ENCODE measurements at places on chromosomes 11 and 22.

GRCh38 chr22:40595497-40596234 is 40.9 kb downstream of the MRTFA start:
- no peak for DNase-seq

GRCh38 chr11:2550606-2550970 is 105.8 kb downstream of the KCNQ1 start:
- peak; percentile 1 for DNase-seq

- DNase-seq, result no peak
Measured at GRCh38 chr11:98736833-98737232, 283.9 kb upstream of the CNTN5 start.

DNA sequence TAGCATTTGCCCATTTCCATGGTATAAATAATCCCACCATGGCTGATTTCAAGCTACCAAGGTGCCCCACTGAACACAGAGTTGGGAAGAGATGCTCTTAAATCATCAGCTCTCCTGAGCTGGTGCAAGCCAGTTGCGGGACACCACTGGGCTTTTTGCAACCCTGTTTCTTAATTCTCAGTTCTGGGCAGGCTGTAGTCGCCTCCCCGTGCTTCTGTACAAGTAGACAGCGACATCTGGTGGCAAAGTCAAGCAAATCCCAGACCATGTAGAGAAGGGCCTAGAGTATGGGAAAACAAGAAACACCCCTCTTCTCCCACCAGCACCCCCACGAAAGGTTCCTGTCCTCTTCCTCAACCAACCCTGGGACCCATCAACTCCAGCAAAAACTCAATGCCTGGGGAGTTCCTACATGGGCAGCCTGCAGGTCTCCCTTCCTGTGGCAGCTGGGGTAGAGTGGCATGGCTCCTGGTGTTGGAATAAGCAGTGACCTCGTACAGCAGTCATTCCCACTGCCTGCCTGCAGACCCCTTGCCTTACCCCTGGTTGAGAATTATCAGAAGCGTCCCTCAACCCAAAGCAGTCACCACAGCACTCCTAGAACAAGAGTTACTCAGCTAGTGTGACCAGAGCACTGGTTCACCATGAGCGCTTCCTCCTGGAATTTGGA is 68.4 kb downstream of the IGLL5 start:
- peak; percentile 70 for DNase-seq

- no peak for DNase-seq
Measured at GRCh38 chr11:60155931-60156330, 27.0 kb downstream of the MS4A6A start.

- no peak for DNase-seq
Measured at GRCh38 chr11:101844608-101845007, 70.2 kb upstream of the CEP126 start.

DNA sequence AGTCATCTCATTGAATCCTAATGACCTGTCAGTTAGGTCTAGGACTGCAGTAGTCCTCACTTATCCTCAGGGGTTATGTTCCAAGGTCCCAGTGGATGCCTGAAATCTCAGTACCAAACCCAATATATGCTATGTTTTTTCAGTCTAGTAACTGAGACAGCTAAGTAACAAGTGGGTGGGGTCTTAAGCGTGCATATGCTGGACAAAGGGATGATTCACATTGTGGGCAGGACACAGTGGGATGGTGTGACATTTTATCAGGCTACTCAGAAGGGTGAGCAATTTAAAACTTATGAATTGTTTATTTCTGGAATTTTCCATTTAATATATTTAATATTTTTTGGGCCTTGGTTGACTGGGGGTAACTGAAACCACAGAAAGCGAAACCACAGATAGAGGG is 29.0 kb downstream of the DDX10 start:
- no peak for DNase-seq

- DNase-seq, result no peak
Measured at GRCh38 chr11:70568035-70568813, 169.9 kb downstream of the CTTN start.

GRCh38 chr22:46747646-46748045 is 9.6 kb upstream of the CERK start:
- no peak for DNase-seq

DNA sequence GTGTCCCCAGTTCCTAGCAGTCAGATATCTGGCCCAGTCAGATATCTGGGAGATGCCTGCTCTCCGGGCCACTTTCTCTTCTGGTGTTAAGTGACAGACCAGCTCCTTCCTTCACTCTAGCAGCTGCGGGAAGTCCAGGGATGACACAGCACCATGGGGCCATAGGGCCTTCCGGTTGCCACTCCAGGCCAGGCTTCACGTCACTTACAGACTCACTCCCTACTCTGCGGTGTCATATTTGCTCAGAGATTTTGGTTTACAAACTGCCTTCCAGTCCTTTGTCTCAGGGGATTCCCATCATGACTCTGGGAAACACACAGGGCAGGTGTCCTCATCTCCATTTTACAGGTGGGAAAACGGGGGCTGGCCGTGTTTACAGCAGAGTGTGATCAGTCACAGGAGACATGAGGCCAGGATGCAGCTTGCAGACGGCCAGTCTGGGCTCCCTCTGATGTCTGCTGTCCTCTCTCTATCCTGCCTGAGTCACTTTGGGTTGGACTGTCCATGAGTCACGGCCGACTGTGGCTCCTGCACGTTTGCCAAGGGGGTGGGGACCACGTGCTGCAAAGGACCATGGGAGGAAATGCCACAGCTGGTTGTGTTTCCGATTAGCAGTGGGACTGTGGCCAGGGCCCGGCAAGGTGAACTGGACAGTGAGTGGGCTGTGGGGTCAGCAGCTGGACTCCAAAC is 8.2 kb upstream of the TBC1D22A start:
- DNase-seq, result peak; percentile 76

GRCh38 chr11:113603277-113604059 is 102.6 kb downstream of the TMPRSS5 start:
- DNase-seq, result peak; percentile 79

Data from BE2C (cell line).